ENCODE measurements at places on chromosomes 1 and 21.
A peak's percentile ranks its signal among the peaks of the same experiment; 100 is the strongest.

- DNase-seq = no peak
Measured at GRCh38 chr1:40318970-40319621, 2.0 kb upstream of the COL9A2 start.

GRCh38 chr1:216186141-216186540, 237.1 kb downstream of the USH2A start:
- no peak for DNase-seq

DNA sequence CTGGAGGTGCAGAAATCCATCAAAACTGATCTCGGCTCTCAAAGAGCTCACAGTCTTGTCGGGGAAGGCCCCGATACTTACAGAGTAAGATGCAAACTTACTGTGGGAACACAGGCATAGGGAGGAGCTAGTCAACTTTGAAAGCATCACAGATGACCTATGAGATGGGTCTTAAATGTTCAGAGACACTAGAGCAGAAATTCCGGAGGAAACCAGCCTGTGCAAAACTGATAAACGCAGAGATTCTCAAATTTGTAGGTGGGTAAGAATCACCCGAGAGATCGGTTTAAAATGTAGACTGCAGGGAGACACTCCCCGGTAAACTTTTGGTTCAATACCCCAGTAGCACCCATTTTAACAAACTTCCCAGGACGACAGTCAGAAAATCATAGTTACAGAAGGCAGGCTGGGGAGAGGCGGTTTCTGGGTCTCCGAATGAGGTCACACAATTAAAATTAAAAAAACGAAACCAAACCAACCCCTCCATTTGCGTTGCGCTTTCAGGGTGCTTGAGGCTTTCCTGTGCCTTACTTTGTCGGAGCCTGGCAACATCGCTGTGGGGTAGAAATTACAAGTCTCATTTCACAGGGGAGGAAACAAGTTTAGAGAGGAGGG, 755 bp upstream of the THRAP3 start:
- DNase-seq = no peak

- no peak for DNase-seq
Measured at GRCh38 chr1:58248072-58248471, 298.5 kb downstream of the OMA1 start.

DNA sequence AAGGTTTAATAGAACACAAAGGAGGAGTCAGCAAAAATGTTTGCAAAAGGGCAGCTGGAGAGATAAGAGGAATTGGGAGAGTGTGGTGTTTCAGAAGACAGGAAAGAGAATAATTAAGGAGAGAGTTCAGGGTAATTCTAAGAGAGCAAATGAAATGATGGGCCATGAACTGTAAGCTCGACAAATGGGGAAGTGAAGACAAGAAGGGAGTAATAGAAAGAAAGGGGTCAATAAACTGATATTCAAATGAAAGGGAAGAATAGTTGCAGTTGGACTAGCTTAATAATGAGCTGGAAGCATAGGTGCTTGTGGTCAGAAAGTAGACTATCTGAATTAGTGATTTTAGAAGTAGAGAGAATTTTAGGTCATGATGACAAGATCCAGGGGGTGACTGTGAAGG, 15.6 kb upstream of the RNF220 start:
- DNase-seq = no peak

DNA sequence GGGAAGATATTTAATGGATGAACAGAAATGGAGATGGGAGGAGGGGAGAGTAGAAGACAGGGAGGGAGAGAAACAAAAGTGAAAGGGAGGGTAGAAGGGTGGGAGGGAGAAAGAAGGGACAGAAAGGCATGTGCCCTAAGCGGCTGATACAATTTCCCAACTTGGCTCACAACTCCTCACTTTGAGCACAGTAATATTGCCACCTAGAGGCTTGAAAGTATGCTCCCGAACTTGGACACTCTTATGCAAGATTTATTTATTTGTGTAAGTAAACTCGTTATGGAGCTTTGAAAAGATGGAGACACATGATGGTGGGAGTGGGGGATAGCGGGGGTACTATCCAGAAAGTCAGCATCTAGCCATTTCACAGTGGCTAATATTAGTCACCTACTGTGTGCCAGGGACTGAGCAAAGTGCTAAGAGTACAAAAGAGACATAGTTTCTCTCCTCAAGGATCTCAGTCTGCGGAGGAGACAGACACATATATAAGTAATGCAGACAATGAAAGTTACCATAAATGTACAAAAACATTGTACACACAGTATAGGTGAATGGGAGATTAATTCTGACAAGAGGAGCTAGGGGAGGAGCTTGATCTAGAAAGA, 189.7 kb downstream of the SEC16B start:
- no peak for DNase-seq

- no peak for DNase-seq
Measured at GRCh38 chr1:1250786-1251284, 4.3 kb upstream of the C1QTNF12 start.

- no peak for DNase-seq
Measured at GRCh38 chr1:193562121-193562520, 375.7 kb upstream of the B3GALT2 start.

DNA sequence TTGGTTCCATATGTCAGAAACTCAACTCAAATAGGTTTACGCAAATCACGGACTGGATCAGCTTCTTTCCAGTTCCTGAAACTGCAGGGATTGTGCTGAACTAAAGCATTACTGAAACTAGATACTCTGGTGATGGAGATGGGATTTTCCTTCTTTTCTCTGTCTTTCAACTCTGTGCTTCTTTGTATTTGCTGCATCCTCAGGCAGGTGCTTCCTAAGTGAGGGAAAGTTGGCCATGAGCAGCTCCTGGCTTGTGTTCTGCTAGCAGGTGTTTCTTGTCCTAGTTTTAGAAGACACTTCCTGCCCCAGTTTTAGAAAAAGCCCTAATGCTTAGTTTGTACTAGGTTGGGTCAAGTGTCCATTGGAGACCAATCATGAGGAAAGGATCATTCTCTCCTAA, 86.7 kb upstream of the USP24 start:
- no peak for DNase-seq

- no peak for DNase-seq
Measured at GRCh38 chr1:170696591-170697290, 32.8 kb downstream of the PRRX1 start.

GRCh38 chr21:44708213-44708865, 3.0 kb downstream of the TSPEAR start:
- peak; percentile 4 for DNase-seq

DNA sequence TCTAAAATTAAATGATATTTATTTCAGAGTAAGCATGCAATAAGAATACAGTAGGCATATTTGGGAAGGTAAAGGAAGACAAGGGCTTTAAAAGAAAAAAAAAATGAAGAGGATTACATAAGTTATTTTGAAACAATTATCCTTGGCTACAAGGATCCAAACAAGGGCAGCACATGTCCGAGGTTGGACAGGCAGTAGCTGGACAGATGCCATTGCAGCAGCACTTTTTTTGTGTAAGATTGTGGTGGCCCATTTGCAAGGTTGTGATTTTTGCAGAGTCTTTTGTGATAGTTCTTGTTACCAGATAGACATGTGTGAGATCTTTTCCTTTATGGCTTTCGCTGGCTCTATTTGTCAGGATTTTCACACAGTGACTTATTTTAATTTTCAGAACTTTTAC, 89.4 kb upstream of the COG2 start:
- no peak for DNase-seq

- DNase-seq = no peak
Measured at GRCh38 chr1:238088560-238089290, 198.0 kb upstream of the ZP4 start.

DNA sequence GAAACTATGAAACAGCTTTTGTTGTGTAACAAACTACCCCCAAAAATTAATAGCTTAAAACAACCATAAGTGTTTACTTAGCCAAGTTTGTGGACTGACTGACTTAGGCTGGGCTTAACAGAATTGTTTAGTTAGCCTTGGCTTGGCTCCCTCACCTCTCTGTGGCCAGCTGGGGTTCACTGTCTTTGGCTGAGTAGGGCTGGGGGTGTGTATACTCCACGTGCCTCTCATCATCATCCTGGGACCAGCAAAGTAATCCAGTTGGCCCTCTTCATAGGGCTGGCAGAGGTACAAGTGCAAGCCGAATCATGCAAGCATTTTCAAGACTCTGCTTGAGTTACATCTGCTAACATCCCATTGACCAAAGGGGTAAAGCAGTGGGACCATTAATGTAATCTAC, 252.3 kb downstream of the BRINP2 start:
- no peak for DNase-seq

- DNase-seq = no peak
Measured at GRCh38 chr1:37515185-37516034, 844 bp upstream of the MEAF6 start.

DNA sequence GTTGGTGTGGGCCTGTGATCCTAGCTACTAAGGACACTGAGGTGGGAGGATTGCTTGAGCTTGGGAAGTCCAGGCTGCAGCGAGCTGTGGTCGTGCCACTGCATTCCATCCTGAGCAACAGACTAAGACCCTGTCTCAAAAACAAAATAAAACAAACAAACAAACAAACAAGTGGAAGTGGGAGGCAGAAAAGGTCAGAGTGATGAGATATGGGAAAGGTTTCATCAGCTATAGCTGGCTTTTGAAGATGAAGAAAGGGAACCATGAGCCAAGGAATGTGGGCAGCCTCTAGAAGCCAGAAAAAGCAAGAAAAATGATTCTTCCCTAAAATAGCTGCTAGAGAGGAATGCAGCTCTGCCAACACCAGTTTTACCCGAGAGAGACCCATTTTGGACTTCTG, 10.6 kb upstream of the NUCKS1 start:
- no peak for DNase-seq

- DNase-seq = no peak
Measured at GRCh38 chr1:230149751-230150584, 82.9 kb downstream of the GALNT2 start.

GRCh38 chr1:113375878-113376277, 14.4 kb upstream of the MAGI3 start:
- DNase-seq = no peak

DNA sequence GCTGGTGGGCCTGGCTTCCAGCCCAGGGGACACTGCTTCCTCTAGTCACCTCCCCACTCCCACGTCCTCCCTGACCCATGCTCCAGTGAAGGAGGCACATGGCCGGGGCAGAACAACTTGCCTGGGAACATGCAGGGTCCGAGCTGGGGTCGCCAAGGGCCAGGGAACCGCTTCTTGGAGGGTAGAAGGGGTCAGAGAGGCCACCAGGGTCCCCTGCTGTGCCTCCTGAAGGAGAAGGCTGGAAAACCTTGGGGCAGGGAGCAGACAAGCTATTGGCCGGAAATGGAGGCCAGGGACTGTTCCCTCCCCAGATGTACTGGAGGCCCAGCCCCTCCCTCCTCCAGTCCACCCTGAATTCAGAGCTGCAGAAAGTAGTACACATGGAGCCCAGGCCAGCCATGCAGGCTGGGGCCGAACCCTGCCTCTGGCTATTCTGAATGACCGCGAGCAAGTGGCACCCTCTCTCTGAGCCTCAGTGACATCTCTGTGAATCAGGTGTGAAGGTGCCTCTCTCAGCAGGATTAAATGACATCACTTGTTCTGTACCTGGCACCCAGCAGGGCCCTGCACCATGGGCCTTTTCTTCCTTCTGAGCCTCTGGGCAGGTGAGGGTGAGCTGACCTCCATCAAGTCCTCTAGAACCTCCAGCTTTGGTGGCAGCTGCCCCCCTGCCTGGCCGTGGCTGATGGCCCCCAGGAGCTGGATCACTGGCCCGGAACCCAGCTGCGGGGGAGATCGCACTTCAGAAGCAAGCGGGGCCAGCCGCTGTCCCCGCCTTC, 15.7 kb downstream of the SPOCD1 start:
- no peak for DNase-seq

Data from ascending aorta (tissue), 2 donors.